Fibroblast of skin of right quadriceps (primary cell): ENCODE measurements at places on chromosomes 7 and 10.

DNA sequence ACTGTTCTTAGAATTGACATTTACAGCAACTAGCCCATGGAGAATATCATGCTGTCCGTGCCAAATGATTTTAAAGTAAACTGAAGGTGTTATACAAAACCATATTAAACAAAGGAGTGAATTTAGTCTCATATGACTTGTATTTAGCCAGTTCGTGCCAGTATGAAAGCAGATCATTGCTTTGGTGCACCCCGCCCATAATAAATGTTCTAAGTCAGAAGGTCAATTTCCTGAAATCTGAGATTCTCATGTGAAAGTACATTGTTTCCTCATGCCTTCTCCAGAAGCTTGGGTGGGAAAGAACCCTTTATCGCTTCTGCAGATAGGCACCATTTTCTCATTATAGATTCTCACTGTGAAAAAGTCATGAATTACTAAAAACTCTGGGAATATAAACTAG, 106.4 kb downstream of the CAMK1D start:
- no peak for DNase-seq

DNA sequence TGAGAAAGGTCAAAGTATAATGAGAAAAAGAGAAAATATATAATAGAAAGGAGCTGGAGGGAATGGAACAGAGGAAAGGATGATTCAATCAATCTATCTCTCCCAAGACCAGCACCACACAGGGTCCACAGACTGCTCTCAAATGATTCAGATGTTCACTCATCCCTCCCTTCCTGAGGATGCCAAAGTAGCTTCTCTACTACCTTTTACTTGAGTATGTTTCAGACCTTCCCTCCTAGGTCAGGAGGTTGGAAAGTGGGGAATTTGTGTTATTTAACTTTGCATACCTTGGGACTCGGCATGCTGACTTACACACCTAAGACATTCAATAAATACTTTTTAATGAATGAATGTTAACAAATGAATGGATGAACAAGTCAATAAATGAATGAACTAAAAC, 30.6 kb downstream of the CPVL start:
- DNase-seq, result no peak

- DNase-seq, result no peak
Measured at GRCh38 chr10:6701289-6701688, 121.2 kb upstream of the PRKCQ start.

- peak; percentile 6 for DNase-seq
Measured at GRCh38 chr10:108187408-108188012, 1023.0 kb upstream of the SORCS1 start.

DNA sequence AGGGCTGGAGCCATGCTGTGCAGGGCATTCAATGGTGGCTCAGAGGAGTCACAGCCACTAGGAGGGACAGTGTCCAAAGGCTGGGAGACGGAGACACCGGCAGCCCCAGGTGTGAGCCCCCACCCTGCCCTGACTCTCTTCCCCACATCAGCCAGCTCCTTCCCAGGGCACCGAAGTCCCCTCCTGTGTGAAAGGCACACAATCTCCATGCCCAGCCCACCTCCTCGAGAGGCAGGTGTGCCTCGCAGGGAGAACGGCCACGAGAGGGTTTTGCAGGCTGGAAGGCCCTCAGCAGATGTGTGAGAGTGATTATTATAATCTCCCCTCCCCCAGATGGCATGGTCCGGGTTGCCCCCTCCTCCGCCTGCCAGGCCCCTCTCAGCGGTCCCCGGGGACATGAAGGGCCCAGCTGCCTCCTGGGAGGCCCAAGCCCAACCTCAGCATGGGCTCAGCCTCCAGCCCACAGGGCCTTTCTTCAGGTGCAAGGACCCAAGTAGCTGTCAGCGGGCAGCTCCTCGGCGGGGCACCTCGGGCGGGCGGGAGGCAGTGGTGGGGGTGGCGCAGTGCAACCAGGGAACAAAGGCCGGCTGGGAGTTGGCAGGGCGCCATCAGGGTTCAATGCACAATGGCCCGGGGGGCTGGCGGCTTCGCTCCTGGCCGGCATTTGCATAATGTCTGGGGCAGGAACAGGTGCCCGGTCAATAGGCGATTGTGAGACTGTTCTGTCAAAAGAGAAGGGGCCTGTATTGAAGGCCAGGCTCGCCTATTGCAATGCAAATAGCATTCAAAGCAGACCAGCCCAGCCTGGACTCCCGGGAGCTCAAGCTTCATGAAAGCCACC, 155.3 kb upstream of the ZMIZ1 start:
- DNase-seq, result no peak

GRCh38 chr10:133520193-133520738, 6.9 kb upstream of the CYP2E1 start:
- peak; percentile 54 for DNase-seq

DNA sequence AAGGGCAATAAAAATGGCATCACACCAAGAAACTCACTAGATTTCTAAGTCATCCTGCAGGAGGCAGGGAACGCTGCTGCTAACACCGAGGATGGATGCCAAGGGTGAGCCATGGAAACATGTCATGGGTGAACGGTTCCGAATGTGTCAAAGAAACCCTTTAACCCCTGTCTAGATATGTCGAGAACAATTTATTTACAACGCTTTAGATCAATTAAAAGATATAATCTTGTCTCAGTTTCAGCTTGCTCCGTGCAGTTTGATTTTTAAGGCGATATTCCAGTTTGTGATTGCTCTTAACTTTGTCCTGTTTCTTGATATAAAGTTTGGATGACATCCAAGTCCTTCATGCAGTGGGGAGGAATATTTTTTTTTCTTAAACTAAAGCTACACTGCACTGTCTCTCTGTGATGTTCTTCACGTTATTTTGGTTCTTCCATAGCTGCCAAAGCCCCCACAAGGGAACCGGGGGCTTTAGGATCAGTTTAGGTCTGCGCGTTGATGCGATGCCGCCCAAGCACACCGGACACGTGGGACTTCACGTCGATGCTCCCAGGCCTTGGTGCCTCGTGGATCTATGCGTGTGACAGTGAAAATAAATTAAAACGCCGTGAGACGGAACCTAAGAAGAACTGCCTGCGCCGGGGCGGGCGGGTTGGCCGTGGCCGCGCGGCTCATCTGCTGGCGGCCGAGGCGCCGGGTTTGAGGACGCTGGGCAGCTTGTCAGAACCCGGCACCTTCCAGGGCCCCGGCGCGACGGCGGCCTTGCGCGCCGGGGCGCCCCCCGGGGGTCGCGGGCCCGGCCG, 220.3 kb downstream of the PHTF2 start:
- DNase-seq, result peak; percentile 35

- no peak for DNase-seq
Measured at GRCh38 chr10:87546971-87547413, 42.3 kb downstream of the MINPP1 start.

- DNase-seq, result peak; percentile 39
Measured at GRCh38 chr10:71547876-71548846, 151.4 kb downstream of the CDH23 start.

DNA sequence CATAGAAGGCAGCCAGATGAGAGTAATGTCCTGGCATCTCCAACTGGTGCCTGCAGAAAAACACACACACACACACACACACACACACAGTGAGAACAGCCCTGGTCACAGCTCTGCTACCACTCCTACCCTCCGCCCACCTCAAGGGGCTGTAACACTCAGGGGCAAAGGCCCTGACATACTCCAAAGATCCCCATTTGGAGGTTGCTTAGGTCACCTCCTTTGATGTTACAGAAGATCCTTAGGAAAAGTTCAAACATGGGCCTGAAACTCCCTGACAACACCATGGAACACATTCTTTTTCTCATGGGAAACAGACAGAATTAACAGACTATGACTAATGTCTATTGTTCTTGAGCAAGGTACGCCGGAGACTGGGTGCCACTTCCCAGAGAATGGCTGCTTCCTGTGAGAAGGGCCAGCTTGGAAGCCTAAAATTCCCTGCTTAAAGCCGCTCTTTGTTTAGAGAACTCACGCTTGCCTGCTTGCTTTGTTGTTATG, 27.7 kb downstream of the DENND11 start:
- DNase-seq, result no peak

GRCh38 chr10:58575491-58575890, 62.8 kb downstream of the BICC1 start:
- no peak for DNase-seq

GRCh38 chr7:129169171-129169671, 19.2 kb upstream of the SMO start:
- DNase-seq, result peak; percentile 60

DNA sequence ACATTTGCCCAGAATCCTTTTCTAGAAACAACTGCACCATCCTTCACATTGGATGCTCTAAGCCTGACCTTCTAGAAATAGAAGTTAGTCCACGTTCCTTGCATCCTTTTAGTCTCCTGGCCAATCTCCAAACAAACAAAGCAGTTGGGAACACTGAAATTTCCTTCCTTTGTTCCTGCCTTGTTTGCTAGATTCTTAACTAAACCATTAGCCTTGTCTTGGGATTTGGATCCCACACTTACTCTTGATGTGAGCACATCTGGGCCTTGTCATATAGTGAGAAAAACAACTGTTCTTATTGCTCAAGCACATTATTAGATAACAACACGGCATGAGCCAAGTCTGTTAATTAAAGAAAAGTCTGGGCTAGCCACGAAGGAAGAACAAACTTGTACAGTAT, 319.3 kb upstream of the GHITM start:
- no peak for DNase-seq

DNA sequence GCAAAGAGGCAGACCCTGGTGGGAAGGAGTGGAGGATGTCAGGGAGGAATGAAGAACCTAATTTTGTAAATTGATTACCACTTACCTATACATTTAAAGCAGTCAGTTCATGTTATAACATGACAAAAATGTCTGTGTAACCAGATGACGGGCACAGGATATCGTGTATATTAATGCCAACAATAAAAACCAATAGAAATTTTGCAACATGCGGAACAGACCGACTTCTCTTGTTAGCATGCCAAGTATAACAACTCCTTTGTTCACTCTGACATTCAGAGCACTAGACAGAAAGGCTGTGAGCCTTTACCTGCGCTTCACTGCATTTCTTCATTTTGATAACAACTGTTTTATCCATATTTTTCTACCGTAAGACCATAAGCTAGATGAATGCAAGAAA, 29.9 kb downstream of the CDK6 start:
- DNase-seq, result no peak

- DNase-seq, result no peak
Measured at GRCh38 chr7:28908775-28909174, 49.4 kb downstream of the TRIL start.

GRCh38 chr10:101291331-101292193, 62.3 kb upstream of the LBX1 start:
- DNase-seq, result peak; percentile 30

DNA sequence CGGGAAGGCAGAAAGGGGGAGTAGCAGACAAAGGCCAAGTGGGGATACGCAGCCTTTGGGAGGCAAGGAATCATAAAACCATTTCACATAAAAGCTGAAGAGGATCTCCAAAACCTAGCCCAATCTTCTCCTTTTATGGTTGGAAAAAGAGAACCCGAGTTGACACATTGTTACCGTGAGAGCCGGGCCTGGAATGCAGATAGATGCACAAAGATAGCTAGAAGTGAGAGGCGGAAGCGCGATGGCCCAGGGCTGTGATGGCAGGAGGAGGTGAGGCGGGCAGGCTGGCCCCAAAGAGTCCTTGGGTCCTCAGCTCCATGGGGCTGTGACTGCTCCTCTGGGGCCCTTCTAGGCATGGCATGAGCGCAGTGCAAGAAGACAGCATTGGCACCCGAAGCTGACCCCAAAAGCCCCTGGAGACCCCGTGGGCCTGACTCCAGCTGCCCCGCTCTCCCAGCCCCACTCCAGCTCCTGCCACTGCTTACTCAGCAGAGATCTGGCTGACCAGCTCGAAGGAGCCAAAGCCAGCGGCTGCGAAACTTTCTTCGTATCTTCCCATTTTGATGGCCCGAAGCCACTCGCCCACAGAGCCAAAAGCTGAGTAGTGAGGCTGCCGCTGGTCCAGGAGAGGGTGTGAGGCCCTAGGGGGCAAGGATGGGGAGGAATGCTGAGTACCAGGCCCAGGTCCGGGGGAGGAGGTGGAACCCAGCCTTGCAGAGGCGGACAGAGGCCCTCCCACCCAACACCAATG, 22.5 kb downstream of the EPHB4 start:
- DNase-seq, result no peak

DNA sequence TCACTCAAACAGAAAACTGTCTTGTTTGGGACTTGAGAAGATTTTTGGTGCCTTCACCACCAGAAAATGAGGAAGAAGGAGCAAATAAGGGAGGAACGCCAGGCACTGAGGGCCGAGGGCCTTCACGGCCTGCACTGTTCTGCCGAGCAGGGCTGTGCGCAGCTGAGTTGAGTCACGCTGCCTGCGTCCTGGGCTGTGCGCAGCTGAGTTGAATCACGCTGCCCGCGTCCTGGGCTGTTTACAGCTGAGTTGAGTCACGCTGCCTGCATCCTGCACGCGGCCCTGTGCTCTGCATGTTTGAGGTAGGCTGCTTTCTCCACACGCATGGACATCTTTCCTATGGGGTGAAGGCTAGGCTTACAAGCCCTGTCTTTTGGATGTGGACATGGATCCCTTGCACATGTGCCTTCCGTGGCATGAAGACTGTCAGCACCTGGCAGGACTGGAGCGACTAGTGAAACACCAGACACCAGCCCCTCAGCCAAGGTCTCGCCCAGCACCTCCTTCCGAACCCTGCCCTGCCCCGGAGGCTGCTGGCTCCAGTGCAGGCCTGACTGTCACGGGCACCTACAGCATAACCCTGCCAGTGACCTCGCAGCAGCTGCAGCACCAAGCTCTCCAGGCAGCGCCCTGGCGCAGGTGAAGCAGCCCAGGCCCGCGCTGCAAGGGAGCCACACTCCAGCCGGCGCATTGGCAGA, 96.7 kb downstream of the HTR5A start:
- DNase-seq, result peak; percentile 90

- no peak for DNase-seq
Measured at GRCh38 chr10:48805848-48806247, 121.2 kb downstream of the WDFY4 start.

GRCh38 chr10:109774121-109774440, 149.2 kb downstream of the XPNPEP1 start:
- no peak for DNase-seq

- DNase-seq, result no peak
Measured at GRCh38 chr10:129918836-129919235, 45.2 kb downstream of the EBF3 start.

DNA sequence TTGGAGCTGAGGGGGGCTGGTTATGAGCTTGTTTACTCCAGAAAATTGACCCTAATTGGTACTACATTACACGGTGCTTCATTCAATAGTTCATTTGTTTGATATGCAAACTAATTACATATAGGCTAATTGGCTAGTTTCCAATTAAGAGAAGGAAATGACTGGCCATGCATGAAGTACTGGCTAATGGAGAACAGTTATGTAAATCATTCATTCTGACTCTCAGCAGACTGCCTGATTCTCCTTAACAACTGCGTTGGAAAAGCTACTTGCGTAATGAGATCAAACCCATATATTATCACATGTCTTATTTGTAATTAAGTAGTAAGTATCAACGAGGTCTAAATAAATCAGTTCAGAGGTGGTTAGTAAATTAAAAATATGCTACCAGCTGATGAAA, 81.8 kb upstream of the CTTNBP2 start:
- no peak for DNase-seq

GRCh38 chr10:130764651-130765050, 546.9 kb downstream of the TCERG1L start:
- no peak for DNase-seq
